H9 (cell line): ENCODE measurements at places on chromosomes 6 and 20.

GRCh38 chr6:104608101-104608500 is 251.6 kb downstream of the HACE1 start:
- DNase-seq: no peak

DNA sequence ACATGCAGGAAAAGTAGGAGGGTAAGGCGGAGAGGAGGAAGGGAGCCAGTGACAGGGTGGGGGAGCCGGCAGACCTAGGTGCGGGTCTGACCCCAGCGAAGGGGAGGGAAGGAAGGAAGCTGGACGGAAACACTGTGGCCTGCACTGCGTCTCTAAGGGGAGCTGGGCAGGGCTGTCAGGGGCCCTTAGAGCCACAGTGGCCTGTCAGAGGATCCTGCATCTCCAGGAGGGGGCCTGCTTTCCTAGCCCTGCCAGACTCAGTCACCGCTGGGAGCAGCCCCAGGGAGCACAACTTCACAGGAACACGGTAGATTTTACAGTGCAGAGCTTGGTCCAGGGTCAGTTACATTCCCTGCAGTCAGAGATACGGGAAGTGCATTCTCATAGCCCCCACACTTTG is 118.2 kb downstream of the PACRG start:
- peak; percentile 48 for DNase-seq

DNA sequence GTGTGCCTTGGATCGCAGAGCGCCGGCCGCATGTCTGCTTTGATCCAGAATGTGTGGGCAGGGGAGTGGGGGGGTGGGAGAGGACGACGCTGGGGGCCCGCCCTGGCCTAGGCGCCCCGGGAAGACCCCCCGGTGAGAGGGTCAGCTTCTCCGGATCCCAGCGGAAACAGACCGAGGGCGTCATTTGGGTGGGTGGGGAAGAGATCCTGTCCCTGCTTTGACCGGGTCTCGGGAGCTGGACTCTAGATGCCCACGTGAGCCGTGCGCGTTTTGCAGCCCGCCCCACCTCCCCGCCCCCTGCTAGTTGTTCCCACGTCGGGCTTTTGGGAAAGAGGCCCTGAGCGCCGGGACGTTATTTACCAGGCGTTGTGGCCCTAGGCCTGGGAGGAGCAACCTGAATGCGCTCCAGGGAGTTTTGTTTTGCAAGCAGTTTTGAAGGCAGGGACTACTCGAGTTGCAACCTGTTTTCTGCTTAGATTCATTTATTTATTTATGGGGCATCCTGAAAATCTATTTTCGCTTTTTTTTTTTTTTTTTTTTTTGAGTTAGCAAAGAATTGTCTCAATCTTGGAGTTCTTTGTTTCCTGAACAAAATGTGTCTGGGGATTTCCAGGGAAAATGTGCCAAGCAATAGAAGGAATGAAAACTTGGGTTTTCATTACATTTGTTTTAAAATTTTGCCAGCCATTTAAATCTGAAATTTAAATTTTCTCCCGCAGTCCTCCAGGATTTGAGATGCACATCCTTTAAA is 1.6 kb downstream of the DSP start:
- DNase-seq: peak; percentile 83

- no peak for DNase-seq
Measured at GRCh38 chr6:148557796-148558321, 189.0 kb upstream of the UST start.

DNA sequence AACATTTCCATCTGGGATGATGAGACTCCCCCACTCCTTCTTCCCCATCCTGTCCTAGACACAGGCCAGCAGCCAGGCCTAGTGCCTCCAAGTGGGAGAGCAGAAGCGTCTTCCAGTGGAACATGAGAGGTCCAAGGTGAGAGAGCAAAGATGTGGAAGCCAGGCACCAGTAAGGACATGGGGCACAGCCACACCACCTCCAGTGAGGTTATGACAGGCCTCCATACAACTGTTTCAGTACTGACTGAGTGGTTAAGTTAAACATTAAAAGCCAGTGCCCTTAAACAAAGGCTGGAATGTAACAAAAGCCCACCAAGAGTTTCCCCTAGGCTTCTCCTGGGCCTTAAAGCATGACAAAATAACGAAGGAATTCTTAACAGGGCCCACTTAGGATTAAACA is 5.3 kb downstream of the ZBTB24 start:
- no peak for DNase-seq

DNA sequence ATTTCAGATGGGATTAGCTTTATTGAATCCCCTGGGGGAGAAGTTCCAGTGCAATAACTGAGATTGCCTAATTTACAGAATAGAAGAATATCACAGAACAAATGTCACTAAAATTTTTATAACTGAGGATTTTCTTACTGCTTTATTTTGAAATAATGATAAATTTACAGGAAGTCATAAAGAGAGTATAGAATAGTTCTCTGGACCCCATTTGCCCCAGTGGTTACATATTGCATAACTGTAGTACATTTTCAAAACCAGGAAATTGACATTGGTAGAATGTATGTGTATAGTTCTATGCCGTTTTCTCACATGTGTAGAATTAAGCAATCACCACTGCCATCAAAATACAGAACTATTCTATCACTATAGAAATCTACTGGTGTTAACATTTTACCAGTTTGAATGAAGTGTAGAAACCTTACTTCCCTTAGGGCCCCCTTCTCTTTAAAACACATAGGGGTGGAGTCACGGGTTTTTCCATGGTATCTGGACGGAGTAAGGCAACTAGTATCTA is 18.3 kb downstream of the KIF6 start:
- no peak for DNase-seq

DNA sequence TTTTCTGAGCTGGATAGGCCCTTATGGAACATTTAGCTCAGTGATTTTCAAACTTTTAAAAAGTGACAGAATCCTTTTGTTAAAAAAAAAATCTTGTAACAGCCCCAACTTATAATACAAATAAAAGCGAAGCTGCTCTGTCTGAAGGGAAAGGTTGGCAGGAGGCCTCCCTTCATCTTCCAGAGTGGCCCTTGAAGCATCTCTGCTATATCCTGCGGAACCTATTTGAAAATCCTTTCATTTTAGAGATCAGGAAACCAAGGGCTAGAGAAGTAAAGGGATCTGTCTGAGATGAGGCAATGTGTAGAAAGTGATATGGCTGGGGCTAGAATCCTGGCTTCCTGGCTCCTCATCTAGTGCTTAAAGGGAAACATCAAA is 107.8 kb downstream of the UBE3D start:
- no peak for DNase-seq

DNA sequence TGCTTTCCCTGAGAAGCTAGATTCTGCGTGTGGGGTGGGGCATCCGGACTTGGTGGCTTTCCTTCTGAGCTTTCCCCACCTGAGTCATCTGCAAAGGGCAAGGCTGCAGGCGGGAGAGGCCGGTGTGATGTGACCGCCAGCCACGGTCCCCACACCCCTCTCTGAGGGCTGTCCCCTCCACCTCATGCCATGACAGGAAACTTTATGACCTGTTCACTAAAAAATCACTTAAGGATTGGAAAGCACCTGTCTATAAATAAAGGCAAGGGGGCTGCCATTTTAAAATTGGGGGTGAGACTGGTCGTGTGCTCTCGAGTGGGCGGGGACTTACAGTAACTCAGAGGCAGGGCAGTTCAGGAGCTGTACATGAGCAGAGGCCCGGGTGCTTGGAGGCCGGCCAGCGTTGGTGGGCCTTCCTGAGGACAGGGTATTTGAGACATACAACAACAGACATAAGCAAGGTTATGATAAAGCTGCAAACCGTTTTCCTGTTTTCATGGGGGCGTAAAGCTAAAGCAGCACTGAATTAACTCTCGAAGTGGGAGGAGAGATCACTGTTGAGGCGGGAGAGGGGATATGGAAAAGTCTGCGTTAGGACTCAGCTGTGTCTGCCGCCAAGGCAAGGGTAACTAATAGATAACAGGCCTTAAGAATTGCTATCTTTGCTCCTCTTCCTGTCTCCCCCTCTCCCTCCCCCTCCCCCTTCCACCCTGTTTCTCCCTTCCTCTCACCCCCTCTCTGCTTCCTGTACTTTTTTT is 16.1 kb upstream of the SERPINB1 start:
- DNase-seq: no peak

DNA sequence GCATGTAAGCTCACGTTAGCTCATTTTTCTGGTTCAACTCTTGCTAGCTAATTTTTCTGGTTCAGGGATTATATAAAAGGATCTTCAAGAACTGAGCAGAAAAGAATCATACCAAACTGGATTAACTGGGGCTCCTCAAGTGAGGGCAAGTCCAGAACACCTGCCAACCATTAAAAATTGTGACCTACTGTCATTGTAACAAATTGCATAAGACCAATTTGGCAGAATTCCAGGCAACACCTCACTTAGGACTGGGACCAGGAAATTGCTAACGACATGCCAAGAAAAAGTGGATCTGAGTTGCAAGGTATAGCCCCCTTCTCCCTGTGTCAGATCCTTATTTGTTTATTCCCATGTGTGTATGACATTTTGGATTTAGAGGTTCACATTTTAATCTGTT is 216.6 kb downstream of the HIVEP2 start:
- no peak for DNase-seq

- no peak for DNase-seq
Measured at GRCh38 chr6:39263303-39264037, 34.2 kb upstream of the KCNK5 start.
